ENCODE measurements at places on chromosomes 2 and 18. TPM values are rescaled to one million over a fixed set of nuclear protein-coding genes. Genes with fewer than 3 reads are reported as not detected.

Gene GPR148
- total RNA-seq: not detected

- no peaks in the 10 kb centered on the region for H3K4me1 ChIP-seq
- no peaks in the 10 kb centered on the region for H3K27me3 ChIP-seq
Observed at GRCh38 chr2:228646061-228646460, 464.6 kb upstream of the SPHKAP start.

Gene SLC19A3
- total RNA-seq: 1.1 TPM

Gene FAM124B
- total RNA-seq: 1.2 TPM

DNA sequence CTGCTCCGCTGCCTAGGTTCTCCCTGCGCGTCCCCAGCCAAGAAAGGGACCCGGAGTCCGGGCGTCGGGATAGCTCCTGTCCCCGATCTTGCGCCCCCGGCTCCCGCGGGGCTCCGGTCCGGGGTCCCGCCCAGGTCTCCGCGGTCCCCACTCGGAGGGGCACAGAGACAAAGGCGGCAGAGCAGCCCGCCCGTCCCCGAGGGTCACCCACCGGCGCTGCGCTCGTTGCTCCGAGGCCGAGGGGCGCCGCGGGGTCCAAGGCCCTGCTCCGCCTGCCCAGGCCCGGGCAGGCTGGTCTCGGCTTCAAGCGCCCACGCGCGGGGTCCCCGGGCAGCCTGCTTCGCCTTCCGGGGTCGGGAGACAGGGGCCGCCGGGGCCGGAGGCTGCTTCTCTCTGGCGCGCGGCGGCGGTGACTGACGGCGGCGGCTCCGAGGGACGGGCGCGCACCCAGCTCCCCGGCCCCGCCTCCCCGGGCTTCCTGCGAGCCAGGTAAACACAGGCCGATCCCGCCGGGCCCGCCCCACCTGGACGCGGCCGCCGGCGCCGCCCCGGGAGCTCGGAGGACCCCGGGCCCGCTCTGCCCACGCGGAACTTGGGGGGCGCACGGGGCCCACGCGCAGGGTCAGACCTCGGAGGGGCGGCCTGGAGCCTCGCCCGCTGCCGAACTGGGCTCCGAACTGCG is at the start of gene MBP:
Gene MBP (minus strand): TSS at position 415 of the 682 bp plus-strand sequence. CDS start 27,522 bp downstream, outside the sequence.
- no peak within 1 kb of the TSS for H3K27ac ChIP-seq
- H3K4me3 ChIP-seq: peak within 1 kb of the TSS; percentile 79
- H3K36me3 ChIP-seq: no peaks in the 10 kb centered on the region
- DNase-seq: peak; percentile 92

GRCh38 chr2:27690052-27690451 is 26.4 kb downstream of the SLC4A1AP start:
- no peak overlapping the region for H3K27ac ChIP-seq
- H3K4me3 ChIP-seq: no peak overlapping the region
- no peaks in the 10 kb centered on the region for H3K4me1 ChIP-seq
- H3K36me3 ChIP-seq: peaks cover 84% of the 10 kb centered on the region
- no peak for DNase-seq
- H3K27me3 ChIP-seq: no peaks in the 10 kb centered on the region

DNA sequence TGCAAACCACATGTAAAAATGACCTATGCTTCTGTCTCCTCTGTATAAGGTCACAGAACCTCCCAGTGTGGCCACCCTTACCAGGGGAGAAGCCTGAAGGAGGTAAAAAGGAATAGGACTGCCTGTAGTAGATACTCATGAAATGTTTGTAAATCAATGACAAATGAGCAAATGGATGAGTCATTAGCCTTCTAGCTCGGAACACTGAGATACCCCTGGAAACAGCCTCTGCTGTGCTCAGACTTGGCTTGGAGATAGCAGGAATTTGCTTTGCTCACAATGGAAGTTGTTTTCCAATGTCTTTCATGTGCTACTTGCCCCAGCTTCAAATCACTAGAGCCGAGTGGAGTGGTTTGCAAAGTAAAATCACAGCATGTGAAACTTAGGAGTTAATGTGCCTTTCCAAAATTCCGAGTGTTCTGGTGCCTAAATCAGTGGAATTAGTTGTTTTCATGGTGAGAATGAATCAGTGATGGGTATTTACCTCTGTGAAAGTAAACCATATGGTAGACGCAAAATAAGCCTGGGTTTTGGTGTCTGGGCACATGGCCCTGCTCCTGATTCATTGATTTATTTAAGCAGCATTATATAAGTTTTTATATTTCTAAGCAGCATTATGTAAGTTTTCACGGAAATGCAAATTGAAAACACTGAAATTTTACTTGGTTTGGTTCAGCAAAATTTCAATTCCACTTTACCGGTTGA is 154.0 kb upstream of the MAP3K20 start:
- no peak overlapping the region for H3K4me3 ChIP-seq
- peaks cover 3% of the 10 kb centered on the region for H3K4me1 ChIP-seq
- no peak for DNase-seq
- H3K27me3 ChIP-seq: no peaks in the 10 kb centered on the region
- no peak overlapping the region for H3K27ac ChIP-seq
